T47D (cell line): ENCODE measurements at places on chromosomes 5 and 9.

DNA sequence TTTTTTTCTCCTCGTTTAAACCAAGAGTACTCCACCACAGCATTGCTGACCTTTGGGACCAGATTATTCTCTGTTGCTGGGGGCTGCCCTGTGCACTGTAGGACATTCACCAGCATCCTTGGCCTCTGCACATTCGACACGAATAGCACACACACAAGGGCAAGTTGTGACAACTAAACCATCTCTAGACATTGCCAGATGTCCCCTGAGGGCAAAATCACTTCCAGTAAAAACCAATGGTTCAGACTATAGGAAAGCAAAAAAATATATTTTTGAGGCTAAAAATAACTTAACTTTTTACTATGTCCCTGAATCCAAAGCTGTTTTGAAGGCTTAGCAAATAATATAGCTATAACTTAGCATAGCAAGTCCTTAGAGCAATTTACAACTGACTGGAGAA is 65.9 kb downstream of the SEMA5A start:
- no peak for DNase-seq

DNA sequence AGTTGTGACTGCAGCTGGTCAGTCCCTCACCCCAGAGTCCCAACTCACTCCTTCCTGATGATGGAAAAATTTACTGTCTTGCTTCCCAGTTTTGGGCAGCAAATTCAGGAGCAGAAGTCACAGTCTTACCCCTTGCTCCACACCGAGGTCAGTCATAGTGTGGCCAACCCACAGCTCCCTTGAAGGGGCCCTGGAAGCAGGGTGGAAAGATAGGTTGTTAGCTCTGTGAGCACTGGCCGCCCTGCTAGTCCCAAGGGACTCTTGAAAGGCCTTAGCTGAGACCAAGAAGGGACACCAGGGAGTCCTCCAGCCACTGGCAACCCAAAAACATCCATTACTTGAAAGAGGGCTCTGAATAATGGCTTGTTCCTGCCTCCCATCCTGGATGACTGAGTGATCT is 40.0 kb downstream of the GSN start:
- DNase-seq, result no peak

GRCh38 chr5:163532171-163533084 is 27.0 kb downstream of the MAT2B start:
- no peak for DNase-seq

DNA sequence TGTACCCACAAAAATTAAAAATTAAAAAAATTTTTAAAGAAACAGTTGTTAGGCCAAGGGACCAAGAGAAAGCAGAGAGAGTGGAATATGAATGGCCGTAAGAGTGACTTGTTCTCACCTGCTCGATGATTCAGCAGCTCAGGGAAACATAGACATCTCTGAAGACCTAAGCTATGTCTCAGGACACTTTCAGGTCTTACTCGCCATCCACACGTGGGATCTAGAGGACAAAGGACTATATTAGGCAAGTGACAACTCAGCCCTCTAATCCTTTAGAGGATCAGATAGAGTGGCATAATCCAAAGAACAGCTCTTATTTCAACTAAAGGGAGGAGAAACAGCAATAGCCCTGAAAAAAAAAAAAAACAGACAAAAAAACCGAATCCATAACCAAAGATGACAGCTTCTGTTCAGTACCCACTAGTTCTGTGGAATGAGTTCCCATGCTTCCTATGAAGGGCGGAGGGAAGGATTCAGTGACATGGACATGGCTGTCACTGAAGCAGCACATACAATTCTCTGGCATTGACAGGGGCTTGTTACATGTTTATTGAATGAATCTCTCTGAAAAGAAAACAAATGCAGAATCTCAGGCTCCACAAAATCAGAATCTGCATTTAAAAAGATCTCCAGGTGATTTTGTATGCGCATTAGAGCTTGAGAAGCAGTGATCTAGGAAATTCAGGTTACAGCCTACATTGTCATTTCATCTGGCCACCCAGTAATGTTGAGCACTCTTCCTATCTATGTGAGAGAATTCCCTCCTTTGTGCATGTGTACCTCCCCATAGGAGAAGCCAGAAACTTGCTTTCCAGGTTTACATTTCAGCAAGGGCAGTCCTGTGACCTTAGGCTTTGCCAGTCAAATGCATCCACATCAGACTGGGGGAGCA is 96.0 kb downstream of the KIAA1958 start:
- DNase-seq, result no peak

DNA sequence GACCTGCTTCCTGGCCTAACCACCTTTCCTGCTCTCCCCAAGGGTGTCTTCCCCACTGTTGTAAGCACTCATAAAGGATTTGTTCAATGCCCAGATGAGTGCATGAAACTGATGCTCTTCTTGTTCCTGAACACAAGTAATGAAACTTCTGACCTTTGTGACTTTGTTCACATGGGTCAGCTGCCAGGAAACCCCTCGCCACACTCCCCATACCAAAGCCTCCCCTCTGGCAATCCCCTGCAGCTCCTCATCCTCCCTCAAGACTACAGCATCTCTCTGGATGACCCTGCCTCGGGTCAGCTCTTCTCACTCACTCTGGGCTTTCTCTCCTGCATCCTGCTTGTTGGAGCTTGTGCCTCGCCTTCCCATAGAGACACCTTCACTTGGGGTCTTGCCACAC is 72.2 kb upstream of the SPTLC1 start:
- DNase-seq, result no peak

- DNase-seq, result no peak
Measured at GRCh38 chr9:91028166-91028827, 226.7 kb downstream of the SYK start.

DNA sequence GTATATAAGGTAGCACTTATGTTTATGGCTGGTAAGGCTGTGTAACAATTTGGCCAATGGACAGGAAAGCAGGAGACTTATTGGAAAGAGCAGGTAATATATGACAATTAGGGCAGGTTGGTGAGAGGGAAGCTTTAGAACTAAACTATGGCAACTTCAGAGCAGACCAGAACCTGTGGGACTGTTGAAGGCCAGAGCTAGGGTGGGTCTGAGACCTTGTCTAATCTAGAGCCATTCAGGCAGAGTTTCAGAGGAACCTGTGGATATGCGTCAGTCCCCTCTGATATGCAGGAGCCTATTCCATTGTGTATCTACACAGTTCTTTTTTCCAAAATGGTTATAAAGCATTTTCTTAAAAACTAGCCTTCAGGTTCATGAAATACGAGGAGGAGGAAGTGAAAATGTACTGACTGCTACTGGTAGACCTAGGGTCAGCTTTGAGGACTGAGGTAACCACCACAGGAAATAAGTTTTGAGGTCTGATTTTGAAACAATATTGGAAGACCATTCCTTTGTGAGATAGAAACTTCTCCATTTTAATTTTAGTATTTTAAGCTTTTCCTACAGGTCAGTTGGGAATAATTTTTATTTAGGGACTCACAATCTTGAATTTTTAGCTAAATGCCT is 37.6 kb downstream of the ELL2 start:
- no peak for DNase-seq

DNA sequence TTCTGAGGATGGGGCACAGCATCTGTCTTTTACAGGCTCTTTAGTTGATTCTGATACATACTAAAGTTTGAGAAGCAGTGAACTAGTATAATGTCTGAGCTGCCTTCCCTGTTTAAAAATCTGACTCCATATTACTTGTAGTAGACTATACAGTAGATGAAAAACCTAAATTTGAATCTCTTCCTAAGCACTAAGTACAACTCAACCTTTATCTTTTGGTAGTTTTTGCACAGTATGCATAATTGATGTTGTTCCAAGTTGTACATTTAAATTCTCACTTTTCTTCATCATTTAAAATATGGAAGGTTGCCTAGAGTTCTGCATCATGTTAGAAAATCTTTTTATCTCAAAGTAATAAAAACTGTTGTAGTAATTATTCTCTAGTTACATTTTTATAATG is 98.6 kb upstream of the CKMT2 start:
- DNase-seq, result no peak

- no peak for DNase-seq
Measured at GRCh38 chr5:167271081-167271480, 1020.4 kb upstream of the WWC1 start.

GRCh38 chr9:31347082-31347617 is 1037.3 kb upstream of the ACO1 start:
- no peak for DNase-seq

DNA sequence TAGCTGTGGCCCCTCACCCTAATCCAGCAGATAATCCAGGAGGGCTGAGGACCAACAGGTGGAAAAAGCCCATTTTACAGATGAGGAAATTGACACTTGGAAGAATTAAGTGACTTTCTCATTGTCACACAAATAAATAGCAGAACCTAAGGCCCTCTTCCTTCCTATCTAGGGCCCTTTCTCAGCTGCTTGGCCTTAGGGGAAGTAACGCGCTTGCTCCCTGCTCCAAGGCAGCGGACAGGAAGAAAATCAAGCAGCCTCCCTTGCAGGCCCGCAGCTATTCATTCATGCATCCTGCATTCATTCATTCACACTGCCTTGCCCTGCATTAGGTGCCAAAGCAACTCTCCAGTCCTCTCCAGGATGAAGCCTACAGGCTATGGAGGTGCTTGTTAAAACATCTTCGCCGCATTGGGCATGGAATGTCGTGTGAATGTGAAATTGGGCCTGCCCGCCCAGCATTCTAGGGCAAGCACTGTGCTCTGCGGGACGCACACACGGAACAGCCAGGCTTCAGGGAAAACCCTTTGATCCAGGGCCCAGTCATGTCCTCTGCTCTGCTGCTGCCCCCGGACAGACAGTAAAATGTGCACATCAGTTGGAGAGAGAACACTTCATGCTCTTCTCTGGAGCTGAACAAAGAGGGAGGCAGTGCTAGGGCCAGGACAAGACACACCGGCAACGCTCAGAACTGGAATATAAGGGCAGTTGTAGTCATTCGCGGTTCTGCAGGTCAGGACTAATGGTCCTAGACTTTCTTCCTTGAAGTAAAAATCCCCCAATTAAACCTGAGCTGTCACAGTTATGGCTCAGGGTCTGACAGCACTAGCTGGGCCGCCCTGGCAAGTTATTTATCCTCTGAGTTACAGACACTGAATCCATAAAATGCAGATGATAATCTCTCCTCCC is 166.0 kb downstream of the COL23A1 start:
- no peak for DNase-seq

DNA sequence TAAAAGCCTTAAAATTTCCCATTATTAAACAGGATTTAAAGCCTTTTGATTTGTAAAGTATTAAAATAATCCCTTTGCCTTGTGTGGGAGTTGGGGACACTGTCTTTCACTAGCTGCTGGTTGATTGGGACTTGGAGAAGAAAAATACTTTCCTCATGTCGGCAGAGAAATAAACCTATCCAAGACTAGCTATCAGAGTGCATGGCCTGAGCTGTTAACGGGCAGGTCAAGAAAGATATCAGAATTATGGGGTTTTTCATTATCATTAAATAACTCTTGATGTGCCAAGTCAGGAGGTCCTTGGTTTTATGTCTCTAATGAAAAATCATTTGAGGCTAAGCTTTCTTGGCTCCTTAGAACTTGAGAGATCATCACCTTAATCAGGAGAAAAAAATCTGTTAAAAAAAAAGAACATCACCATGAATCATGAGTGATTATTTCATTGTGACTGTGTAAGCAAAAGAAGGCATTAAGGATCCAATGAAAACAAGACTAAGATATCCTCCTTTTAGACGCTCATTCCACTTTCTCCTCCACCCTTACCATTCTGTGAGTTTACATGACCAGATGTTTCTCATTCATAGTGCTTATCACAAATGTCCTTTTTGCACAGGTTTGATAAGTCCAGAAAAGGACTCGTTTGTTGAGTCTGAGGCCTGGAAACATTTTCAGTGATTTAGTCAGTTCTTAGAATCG is 140.4 kb upstream of the EGFLAM start:
- no peak for DNase-seq

- DNase-seq, result no peak
Measured at GRCh38 chr5:132221781-132222648, 5.6 kb downstream of the P4HA2 start.

DNA sequence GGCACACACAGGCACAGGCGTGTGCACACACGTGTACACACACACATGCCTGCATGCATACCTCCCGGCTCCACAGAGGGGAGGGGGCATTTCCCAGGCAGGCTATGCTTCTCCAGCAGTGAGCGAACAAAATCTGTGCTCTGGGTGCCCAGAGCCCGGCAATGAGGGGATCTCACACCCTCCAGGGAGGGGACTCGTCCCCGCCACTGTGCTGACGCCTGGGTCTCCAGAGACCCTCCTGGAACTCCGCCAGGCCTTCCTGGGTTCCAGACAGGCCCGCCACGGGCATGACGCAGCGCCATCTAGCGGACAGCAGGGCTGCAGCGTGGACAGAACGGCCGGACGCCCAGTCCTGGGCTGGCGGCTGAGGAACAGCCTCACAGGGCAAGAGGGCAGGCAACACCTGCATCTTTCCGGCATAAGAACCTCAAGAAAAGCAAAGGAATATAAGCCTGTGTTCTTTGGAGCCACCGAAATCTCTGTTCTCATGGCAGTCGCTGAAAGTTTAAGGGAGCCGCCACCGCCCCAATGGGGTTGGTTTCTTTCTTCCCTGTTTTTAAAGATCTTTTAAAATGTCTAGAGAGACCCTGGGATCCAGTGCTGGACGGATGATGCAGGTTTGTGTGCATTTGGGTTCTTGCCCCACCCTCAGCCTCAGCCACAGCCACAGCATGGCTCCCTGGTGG is 135.6 kb upstream of the PPP1R26 start:
- DNase-seq, result peak; percentile 93

DNA sequence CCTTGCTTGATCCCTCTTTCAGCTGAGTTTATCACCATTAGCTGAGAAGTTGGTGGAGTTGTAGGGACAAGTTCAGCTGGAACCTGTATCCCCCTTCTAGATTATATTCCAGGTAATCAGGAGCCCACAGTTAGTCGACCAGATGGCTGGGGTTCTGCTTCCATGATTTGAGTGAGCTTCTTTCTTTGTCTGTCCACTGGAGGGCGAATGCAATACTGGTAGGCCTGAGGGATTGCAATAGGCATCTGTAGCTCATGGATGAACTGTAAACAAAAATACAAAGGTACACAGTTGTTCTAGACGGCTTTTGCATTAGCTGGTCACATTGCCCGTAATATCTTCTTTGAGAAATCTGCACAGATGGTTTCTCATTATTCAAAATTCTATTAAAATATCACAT is 88.9 kb downstream of the PCSK5 start:
- peak; percentile 15 for DNase-seq

DNA sequence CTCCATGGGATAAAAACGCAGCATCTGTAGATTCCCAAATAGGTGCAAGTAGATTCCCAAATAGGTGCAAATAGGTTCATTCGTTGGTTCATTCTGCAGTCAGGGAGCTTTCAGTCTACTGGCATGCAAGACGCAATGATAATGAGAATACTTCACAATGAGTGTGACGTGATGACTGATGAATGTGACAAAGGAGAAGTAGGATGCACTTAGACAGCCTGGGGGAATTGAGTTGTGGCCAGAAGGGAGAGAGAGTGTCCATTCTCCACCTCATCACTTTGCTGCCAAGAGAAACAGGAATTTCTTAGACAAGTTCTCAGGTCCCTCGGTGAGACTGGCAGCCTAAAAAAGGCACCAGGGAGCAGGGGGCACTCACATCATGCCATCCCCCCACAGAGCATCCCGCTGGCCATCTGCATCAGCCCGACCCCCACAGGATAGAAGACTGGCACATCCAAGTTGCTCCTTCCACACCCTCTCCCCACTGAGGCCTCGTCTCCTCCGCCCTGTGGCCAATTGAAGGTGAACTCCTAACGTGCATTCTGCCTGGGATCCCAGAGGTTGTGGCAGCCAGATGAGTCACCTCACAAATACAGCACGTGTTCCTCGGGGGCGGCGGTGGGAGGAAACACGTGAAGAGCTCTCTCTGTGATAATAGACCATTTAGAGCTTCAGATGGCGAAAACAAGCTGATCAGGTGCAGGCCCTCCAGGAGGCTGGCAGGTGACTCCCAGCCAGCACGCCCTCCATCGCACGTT is 19.9 kb upstream of the KCNIP1 start:
- no peak for DNase-seq
